Erythroblast (primary cell): ENCODE measurements at places on chromosomes 3 and 15.

- peak; percentile 74 for DNase-seq
Observed at GRCh38 chr3:57100046-57100695, 39.7 kb downstream of the SPATA12 start.

DNA sequence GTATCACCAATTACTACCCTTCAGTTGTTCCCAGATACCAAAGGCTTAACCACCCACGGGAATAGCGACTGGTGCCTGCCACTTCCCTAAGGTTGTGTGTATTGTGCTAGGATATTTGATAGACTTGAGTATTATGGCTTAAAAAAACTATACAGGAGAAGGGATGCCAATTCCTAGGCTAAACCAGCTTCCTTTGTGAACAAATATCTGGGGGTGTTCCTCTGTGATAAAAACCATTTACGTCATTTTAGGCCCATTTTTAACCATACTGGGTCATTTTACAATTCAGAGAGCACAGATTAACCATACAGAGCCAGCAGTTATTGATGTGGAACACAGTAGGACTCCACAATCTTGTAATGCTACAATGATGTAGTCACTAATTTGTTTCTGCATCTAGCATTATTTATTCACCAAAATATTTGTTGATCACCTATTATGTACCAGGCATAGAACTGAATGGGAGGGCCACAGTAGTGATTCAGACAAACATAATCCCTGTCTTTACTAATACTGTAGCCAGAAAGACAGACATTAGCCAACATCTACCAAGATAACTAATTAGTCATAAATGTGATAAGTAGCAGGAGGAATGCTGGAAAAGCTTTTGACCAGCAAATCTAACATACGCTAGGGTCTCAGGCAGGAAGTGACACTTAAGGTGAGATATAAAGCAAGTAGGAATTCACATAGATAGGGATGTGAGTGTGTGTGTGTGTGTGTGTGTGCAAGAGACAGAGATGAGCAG is 184.8 kb downstream of the MECOM start:
- DNase-seq: no peak

GRCh38 chr3:124878561-124879336 is 8.4 kb downstream of the ITGB5 start:
- DNase-seq: peak; percentile 62

DNA sequence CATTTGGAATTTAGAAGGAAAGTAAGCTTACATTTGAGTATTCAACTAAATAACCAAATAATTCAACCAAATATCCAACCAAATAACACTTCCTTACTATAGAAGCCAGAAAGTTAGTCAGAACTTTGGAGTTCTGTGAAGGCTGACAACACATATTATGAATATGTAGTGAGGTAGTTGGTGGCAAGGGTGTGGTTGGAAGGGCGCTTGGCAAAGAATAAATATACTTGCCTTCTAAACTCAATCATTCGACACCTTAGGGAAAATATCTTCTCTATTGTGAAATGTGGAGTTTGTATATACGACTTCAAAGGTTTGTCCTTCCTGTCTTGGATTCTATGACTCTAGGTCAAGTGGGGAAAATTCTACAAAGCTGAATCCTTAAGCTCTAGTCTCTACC is 111.7 kb upstream of the OSTN start:
- DNase-seq: no peak

DNA sequence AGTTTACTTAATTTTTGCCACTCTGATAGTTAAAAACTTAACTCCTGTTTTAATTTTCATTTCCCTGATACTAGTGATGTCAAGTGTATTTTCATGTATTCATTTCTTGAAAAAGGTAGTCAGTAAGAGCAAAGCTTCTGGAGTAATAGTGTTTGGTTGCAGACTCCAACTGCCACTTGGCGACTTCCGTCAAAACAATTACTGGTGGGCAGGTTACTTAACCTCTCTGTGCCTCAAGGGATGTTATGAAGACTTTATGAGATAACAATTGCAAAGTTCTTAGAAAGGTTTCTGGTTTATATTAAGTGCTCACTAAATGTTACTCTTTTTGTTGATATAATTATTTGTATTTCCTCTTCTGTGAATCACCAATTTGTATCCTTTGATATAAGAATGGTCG is 129.7 kb downstream of the NFKBIZ start:
- no peak for DNase-seq

DNA sequence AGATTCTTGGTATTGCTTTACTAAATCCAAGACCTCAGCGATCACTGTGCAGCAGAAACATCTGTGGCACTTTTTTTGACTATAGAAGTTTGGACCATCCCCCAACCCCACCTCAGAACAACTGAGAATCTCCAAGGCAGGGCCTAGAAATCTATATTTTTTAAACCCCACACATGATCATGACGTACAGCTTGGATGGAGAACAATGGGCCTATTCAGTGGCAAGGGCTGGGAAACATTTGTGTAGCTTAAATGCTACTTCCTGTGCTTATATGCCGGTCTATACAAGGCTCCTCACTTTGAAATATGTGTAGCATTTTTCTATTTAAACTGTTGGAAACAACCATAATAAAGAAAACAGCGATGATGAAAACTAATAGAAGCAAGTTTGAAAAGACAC is 55.1 kb upstream of the SPRED1 start:
- DNase-seq: no peak

- DNase-seq: no peak
Observed at GRCh38 chr3:181302960-181303359, 313.4 kb upstream of the DNAJC19 start.

GRCh38 chr3:139836698-139837464 is 98.1 kb upstream of the CLSTN2 start:
- no peak for DNase-seq

- no peak for DNase-seq
Observed at GRCh38 chr3:71332813-71333212, 250.7 kb downstream of the FOXP1 start.

- no peak for DNase-seq
Observed at GRCh38 chr3:14319654-14320182, 82.7 kb upstream of the SLC6A6 start.

- DNase-seq: peak; percentile 80
Observed at GRCh38 chr3:128492671-128493569, at the start of gene GATA2. Gene GATA2 (minus strand): TSS chr3:128493201. CDS start chr3:128487031, 6,170 bp downstream.

DNA sequence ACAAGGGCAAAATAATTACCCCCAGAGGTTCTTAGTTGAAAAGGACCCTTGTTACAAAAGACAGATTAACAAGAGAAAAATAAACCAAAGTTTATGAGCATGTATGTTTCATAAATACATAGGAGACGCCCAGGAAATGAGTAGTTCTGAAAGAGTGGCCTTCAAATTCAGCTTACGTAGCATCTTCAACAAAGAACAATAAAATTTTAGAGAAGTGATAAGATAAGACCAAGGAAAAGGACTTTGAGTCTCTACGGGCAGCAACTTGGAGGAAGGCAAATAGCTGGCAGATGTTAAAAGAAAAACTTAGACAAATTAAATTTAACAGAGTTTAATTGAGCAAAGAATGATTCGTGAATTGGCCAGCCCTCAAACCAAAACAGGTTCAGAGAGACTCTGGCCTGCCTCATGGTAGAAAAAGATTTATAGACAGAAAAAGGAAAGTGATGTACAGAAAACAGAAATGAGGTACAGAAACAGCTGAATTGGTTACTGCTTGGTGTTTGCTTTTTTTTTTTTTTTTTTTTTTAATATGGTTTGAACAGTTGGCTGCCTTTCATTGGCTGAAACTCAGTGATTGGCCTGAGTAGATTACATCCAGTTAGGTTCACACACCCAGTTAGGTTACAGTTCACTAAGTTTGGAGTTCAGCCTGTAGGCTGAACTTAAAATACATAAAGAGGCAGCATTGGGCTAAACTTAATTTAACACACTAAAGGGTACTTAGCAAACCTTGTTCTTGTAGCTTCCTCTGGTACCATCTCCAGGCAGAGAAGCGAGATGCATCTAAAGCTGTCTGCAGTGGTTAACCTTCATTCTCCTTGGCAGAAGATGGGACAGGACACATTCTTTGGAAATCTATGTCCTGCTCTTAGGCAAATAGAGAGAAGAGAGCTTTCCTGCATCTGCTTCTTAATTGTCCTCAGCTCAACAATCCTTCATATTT is 23.2 kb downstream of the C2CD4B start:
- DNase-seq: no peak

- peak; percentile 0 for DNase-seq
Observed at GRCh38 chr3:2098398-2099027, at the start of gene CNTN4. Gene CNTN4 (plus strand): TSS chr3:2098866.

DNA sequence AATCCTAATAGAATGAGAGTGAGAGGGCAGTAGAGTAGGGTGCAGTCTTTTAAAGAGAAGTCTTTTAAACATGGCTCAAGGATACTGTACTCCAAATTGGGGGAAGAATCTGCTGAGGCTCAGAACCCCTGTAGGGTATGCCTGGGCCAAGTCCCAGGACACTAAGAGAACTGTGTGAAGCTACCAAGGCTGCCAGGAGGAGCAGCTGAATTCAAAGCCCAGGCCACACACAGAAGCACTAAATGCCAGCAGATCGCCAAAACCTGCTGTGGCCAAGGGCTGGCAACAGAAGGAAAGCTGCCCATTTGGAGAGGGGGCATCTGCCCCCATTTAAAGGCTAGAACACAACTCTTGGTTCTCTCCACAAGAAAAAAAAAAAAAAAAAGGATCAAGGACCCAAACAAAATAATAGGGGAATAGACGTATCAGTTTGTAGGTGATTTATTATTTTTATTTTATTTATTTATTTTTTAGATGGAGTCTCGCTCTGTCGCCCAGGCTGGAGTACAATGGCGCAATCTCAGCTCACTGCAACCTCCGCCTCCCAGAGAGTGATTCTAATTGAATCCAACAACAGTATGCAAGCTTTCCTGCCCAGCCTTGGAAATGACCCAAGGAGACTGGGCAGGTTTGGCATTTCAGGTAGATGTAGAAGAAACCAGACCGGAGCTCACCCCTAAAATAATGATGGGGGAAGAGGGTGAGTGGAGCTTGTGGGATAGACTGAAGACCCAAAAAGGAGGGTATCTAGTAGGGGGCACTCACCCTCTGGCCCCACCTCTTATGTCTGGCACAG is 279.0 kb upstream of the WNT5A start:
- DNase-seq: no peak

DNA sequence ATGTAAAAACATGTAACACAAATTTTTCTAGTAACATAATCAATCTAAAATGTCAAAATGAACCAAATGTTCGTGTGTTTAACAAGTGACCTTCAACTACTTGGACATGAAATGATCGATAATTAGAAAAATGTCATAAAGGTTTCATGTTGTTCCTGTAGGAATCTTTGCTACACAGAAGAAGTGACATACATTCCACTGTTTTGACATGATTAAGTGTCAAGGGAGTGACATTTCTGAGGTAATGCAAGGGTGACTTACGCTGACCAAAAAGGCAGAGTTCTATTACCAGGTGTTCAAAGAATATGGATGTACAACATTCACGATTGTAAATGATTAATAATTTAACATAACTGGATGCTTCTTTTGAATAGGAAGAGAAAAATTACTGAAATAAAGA is 131.1 kb upstream of the ROBO1 start:
- DNase-seq: no peak

DNA sequence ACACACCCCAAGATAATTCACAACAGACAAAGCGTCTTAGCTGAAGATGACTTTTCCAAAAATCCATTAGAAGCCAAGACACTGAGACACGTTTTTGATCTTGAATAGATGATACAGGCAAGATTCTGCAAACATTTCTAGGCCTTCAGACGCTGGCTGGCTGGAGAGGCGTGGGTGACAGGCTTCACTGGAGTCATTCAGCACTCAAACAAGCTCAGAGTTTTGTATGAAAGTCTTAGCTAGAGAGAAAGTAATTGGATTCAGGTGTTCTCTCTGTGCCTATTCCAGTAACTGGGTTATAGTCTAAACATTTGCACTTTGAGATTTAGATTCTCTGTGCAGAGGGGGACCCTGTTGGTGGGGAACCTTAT is 147.7 kb upstream of the BHLHE40 start:
- DNase-seq: no peak

GRCh38 chr15:38885471-38885952 is 320.9 kb upstream of the RASGRP1 start:
- DNase-seq: no peak

DNA sequence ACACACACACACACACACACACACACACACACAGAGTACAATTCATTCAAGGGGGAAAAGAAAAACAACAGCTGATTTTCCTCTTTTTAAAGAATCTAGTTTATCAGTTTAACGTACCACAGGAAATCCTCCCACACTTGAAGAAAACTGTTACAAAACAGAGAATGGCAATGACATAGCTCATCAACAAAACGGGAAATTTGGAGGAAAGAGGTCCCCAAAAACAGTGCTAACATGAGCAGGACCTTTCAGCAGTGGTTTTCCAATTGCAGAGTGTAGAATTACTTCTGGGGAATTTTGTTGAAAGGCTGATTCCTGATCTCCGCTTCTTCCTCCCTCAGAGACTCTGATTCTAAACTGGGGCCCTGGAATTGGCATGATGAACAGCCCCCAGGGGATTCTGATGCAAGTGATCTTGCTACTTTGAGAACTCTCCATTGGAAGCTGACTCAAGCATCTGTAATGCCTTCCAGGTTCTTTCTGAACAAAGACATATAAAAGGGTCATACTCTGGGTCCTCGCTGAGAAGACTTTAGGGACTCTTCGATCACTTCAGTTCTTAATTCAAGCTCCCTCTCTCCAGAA is 442.6 kb upstream of the PROK2 start:
- no peak for DNase-seq

DNA sequence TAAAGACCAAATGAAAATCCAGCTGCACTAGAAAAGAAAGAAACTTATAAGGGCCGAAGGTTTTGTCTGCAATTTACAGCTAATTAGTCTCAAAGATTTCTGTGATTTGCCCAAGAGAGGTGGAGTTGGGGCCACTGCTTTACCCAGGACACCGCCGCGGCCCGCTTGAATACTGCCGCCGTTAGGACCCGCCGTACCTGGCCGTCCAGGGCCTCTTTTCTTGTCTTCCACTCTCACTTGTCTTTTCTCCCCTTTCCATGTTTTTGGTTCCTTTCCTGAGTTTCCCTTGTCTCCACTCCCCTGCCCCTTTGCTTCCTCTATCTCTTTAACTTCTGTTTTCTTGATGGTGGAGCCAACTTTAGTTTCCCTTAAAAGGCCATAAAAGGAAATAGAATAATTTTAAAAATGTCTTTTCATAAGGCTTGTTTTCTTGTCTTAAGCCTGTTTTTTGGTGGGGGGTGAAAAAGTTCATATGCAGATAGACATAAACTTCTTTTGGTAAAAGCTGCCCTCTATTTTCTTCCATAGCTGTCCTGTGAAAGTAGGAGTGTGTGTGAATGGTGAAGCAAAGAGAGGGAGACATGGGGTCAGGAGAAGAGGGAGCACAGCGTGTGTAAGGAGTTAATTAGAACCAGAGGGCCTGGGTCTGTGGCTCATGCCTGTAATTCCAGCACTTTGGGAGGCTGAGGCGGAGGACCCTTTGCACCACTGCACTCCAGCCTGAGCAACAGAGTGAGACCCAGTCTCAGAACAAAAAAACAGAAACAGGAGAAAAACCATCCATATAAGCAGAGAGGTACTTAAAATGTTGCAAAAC is 16.0 kb upstream of the CCNL1 start:
- peak; percentile 45 for DNase-seq

- peak; percentile 21 for DNase-seq
Observed at GRCh38 chr15:66220601-66221000, 32.9 kb downstream of the MEGF11 start.

- no peak for DNase-seq
Observed at GRCh38 chr3:128144512-128145187, 8.6 kb upstream of the EEFSEC start.
